ACHN (cell line): ENCODE measurements at places on chromosomes 3 and 15.

- DNase-seq: no peak
These were observed 71.0 kb downstream of the SLMAP start for GRCh38 chr3:57826952-57827723.

- peak; percentile 57 for DNase-seq
These were observed 6.3 kb upstream of the UBE2Q2 start for GRCh38 chr15:75836959-75837334.

GRCh38 chr3:6448011-6448410, 412.9 kb upstream of the GRM7 start:
- DNase-seq: no peak

GRCh38 chr15:25743548-25744275, 119.4 kb downstream of the ATP10A start:
- DNase-seq: no peak

GRCh38 chr15:77546870-77547269, 85.8 kb downstream of the LINGO1 start:
- no peak for DNase-seq

DNA sequence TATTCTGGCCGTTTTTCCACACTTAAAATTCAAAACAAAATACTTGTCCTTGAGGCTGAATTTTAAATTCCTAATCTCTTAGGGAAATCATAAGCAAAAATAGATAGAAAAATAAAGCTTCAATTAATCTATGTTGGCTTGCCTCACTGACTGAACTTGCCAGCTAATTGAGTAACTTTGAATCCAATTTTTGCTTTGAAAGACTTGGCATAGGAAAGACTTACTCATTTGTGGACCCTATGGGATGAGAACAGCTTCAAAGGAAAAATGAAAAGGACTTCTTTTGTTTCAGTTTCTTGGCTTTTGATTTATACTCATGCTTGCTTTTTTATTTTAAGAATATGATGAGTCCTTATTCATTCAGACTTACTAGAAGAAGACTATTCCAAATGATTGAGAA, 370.7 kb upstream of the RARB start:
- DNase-seq: no peak
